ENCODE measurements at places on chromosomes 1 and 21.

DNA sequence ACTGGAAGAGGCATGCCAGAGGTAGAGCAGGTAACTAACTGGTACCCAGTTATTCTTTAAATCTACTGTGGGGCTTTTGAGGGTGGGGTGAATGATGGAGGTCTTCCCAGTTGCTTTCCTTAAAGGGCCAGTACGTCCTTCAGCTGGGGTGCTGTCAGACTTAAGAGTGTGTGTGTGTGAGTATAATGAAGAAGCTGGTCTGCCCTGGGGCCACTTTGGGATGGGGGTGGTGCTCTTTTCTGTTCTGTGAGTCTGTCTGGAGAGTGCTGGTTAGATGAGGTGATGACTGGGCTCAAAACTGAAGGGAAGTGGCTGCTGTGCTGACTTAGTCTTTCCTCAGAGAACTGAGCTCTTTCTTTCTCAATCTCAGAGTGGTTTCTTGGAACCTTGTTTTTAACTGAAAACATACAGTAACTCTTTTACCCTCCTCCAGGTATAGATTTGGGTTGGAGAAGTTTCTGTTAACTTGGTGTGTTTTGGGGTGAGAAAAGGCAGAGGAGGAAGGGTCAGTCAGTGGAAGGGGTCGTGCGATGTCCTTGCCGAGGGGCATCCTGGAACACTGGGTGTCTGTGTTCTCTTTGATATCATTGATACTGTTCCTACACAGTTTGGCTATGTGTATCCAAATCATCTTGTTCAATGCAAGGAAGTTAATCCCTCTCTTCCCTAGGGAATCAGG lies 746 bp downstream of the MACF1 start:
- DNase-seq, result no peak

DNA sequence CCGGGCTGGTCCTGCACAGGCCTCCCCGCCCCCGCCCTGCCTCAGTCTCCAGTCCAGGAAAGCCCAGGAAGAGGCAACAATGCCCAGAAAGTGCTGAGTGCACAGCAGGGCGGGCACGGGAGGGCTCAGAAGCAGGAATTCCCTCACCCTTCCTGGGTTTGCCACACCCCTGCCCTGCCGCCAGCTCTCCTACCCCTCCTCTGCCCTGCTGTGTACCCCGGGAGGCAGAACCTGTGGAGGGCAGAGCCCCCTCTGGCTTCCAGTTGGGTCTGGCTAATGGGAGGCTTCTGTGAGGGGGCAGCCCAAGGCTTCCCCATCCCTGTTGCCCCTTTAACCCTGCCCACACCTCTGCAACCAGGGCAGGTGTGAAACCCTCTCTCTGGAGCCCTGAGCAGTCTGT lies 47.5 kb upstream of the CSF3R start:
- no peak for DNase-seq

GRCh38 chr21:43585514-43585913 lies 73.8 kb downstream of the HSF2BP start:
- no peak for DNase-seq

DNA sequence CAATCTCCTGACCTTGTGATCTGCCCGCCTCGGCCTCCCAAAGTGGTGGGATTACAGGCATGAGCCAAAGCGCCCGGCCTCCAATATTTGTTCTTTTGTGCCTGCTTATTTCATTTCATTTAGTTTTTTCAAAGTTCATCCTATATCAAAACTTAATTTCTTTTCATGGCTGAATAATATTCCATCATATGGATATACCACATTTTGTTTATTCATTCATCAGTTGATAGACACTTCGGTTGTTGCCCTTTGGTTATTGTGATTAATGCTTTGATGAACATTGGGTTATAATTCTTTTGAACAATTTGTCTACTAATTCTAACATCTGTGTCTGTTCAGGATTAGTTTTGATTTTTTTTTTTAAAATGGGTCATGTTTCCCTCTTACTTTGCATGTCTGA lies 41.7 kb downstream of the SFPQ start:
- no peak for DNase-seq

DNA sequence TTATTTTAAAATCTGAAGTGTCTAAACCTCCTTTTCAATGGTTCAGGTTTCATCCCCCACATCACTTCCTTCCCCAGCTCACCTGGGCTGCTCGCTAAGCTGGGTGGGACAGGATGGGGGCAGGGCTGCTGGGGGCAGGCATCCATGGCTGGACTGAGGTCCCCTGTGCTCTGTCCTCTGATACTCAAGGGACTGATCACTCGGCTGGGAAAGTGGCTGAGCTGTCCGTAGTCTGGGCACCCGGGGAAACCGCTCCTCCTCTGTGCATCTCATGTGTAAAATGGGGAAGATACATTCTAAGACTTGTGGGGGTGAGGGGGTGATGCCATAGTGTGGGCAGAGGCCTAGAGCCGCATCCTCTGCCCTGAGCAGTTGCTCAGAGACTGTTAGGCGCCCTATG lies 411.2 kb downstream of the MATN1 start:
- no peak for DNase-seq

DNA sequence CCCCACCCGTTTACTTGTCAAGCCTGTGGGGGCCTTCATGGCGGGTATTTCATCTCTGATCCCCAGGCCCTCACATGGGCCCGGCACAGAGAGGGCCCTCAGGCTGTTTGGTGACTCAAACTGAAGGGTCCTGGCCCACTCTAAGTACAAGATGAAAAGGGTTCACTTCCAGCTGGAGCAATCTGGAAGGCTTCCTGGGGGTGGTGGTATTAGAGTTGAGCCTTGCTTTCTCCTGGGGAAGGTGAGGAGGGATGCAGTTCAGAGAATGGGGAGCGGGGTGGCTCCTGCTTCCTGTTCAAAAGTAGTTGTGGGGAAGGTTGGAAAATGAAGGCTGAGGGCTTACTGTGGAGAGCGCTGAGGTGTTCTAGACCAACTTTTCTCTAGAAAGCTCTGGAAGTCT lies 47.7 kb downstream of the DHRS3 start:
- DNase-seq, result no peak

DNA sequence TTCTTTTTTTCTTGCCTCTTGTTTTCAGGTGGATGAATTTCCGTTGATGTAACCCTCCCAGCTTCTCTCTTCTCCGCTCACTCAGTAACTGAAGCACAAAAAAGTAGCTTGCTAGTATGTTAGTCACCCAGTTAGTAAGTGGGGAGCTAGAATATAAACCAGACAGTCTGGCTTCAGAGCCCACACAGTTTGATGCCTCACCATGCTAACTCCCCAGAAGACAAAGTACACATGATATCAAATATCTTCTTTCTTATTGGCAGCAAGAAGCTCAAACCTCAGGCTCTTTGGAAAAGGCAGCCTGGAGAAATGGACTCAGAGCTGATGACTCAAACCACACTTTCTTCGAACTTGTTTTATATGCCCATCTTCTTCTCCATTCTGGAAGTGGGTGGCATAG lies 187.5 kb upstream of the PLXNA2 start:
- DNase-seq, result no peak

DNA sequence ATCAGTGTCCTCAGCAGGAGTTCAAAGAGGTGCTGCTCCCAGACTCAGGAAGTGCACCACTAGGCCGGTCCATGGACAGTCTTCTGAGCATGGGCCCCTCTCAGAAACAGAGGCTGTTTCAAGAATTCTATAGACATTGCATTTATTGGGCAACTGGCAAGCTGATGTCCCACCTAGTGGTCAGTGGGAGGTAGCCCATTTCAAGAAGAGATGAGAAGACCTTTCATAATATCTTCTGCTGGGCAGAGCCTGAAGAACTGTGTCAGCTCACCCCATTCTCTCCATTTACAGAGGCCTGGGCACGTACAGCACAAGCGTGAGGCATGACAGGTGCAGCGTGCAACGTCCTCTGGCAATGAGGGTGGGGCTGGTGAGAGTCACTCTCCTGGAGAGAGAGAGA lies 216.0 kb downstream of the DYRK1A start:
- DNase-seq, result no peak

GRCh38 chr1:153799566-153800465 lies 24.6 kb downstream of the SLC27A3 start:
- DNase-seq, result no peak
